Forelimb muscle (tissue), 1 donor: ENCODE measurements at places on chromosomes 1 and 21.

DNA sequence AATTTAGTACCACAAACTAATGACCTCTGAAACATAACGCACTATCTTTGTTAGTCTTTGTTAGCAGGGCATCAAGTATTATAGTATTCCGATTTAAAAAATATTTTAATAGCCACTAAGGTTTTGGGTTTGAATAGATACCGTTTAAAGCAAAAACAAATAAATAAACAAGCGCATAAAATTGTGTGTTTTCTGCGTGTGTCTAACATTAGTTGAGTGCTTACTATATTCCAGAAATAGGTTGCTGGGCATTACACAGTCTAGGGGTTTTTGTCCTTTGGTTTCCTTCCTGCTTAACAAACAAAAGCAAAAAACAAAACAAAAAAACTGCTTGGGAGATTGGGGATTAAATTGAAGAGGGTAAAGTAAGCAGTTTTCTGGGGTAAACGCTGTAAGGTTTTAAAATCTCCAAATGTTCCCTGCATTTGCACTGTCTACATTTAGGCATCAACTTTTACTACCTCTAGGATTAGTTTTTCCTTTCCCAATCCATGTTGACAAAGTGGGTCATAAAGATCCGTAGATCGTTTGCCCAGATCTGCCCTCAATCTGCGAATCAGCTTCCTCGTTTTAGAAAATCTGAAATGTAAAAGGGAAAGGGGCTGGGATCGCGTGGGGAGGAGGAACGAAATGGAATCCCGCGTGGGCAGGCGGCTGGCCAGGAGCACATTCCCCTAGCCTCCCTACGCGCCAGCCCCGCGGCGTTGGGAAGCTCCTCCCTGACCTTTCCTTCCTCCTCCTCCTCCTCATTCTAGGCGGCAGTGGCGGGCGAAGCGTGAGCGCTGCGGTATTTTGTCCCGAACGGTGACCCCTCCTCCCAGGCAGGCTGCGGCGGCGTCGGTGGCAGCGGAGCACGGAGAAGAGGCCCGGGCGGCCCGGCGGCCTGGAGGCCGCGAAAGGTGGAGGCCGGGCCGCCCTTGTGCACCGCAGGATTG, at the start of gene KCTD3:
TSS of gene KCTD3 (plus strand) at position 749 of the 935 bp plus-strand sequence. CDS start 382 bp downstream, outside the sequence.
- peak; percentile 36 for DNase-seq

GRCh38 chr1:13956393-13956792, 256.4 kb downstream of the PRDM2 start:
- DNase-seq: no peak

DNA sequence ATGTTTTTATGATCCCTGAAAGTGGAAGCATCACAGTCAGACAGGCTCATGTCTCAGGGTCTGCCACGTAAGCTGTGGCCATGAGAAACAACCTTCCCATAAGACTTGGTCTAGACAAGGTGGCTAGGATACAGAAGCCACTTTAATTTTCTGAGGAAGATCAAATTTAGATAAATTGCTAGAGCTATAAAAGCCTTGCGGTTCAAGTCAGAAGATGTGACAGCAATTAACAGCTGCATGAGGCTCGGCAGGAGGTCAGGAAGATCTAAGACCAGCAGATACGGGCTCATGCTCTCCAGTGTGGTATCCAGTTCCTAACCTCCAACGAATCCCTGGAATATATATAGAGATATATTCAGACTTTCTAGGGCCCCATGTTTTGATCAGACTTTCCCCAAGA, 577.1 kb downstream of the PLPP3 start:
- DNase-seq: no peak

DNA sequence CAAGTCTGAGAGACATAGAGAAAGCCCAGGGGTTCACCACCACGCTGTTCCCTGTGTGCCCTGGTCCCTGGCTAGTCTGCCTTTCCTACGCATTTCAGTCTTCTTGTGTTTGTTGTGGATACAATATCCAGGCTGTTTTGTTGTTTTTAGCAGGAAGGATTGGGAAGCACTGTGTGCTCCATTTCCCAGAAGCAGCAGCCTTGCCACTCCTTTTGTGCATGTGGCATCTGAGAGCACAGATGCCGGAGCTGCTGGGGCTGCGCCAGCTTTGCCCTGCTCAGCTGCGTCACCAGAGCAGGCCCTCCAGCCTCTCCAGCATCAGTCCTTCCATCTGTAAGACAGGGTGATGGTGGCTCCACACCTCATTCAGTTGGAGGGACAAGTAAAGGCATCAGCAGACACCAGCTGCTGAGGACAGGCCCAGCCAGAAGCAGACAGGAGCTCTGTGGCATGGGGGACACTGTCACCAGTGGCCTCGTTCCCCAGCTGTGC, 94.4 kb upstream of the COL6A1 start:
- no peak for DNase-seq

DNA sequence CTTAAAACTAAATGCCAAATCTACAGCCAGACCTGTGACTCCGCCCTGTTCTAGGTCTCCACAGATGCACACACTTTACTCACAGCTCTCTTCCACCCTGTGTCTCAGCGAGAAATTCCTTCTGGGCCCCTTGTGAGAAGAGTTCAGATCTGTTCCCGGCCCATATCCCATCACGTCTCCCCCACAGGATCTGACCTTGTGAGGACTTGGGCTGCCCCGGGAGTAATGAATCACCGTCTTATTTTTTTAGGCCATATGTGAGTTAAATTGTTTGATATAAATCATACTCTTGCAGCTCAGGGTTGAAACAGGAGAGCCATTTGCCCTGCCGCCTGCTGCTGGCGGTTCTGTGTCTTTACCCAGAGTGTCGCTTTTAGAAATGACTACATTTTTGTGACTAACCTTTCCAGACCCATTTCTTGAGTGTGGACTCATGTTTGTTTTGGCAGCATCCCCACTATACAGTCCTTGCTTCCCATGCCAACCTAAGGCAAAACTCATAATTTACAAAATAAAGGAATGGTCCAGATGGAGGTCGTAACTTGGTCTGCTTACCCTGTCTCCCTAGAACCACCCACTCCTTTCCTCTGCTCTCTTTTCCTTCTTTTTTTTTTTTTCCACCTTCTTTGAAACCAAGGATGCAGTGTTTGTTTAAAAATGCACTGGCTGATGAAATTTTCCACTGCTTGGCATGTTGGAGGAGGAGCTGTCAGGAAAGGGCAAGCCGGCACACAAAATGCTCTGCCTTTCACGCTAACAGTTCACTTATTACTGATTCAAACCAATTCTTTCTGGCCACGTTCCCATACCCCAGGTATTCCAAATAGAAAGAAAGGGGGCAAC, 98.0 kb upstream of the C1orf105 start:
- DNase-seq: peak; percentile 65

- no peak for DNase-seq
These were observed 8.6 kb upstream of the PLA2G2C start for GRCh38 chr1:20194757-20195461.

DNA sequence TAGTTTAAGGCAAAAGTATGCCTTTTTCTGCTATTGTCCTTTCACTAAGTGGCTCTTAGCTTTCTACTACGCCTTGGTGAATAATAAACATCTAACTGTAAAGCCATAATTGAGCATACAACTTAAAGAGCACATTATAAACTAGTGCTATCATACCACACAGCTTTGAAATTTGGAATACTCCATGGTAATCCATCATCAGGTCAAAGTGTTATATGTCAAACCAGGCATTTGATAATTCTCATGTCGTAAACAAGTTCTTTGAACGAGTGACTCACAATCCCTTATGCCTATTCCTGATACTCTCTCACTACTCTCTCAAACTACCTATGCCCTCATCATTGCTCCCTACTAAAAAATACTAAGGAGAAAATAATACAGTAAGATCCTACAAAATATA, 60.3 kb upstream of the FMN2 start:
- no peak for DNase-seq

- DNase-seq: no peak
These were observed 36.9 kb upstream of the TARBP1 start for GRCh38 chr1:234515821-234516241.

- no peak for DNase-seq
These were observed 3.2 kb downstream of the NOS1AP start for GRCh38 chr1:162072740-162073139.

- DNase-seq: no peak
These were observed 11.6 kb downstream of the LMNA start for GRCh38 chr1:156126043-156126629.

DNA sequence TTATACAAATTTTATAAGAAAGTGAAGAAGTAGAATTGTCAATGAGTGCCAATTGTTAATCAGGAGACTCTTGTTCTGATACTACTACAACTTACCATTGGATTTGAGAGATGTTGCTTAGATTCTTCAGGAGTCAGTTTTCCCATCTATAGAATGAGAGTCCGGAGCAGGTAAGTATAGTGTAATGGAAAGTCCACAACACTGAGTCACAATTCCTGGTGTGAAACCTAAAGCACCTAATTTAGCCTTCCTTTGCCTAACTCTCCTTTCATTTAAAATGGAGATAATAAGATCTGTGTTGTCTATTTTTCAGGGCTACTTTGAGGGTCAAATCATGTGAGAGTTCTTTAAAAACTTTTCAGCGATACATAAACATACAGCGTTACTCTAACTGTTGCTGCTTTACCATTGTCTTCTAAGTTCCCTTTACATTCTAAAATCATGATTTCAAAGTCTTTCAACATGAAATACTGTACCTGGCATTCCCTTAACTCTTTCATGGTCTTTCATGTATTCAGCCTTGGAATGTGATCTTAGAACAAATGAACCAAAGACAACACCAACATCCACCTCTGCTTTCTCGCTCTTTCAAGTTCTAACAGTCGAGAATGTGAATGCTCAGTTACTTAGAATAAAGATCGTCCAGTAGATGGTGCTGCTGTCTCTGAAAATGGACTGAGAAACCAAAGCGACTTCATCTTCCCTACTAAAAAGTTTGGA, 90.9 kb downstream of the SLC30A10 start:
- DNase-seq: peak; percentile 55

GRCh38 chr1:236289492-236290131, 7.9 kb upstream of the ERO1B start:
- no peak for DNase-seq

DNA sequence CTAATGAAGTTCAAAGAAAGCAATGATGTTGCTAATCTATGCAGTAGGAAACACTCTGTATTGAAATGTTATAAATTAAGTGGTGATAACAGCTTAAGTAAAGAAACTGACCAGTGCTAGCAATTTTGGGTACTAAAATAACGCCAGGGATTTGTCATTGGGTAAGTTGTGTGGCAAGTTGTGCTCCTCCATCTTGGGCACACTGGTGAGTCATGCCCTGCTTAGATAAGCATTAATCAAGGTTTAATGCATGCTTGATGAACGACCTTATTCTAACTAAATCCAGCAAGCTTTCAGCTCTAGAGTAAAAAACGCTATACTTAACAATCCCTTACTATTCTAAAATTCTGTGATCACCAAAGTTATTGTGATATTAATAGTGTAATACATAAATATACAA, 25.2 kb downstream of the VAMP4 start:
- DNase-seq: no peak

GRCh38 chr1:239566074-239566473, 179.7 kb downstream of the CHRM3 start:
- no peak for DNase-seq

- DNase-seq: no peak
These were observed 205.6 kb downstream of the RHOU start for GRCh38 chr1:228940926-228941325.

DNA sequence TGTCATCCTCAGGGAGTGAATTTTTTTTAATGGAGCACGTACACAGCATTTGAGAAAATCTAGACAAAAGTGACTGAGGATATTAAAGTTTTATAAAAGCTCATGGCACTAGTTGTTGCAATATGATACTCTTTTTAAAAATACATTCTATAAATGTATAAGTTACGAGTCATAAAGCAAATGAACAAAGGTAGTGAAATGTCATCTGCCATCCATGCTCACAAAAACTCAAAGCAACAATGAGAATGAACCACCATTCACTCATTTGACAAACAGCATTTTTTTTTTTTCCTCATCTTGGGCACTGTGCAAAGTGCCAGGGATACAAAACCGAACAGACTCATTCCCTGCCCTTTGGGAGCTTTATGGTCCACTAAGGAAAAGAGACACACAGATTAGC, 38.7 kb downstream of the GPR137B start:
- no peak for DNase-seq

GRCh38 chr1:23696335-23696989, 4.9 kb downstream of the RPL11 start:
- DNase-seq: no peak

GRCh38 chr1:239960366-239960765, 131.3 kb upstream of the FMN2 start:
- DNase-seq: no peak

GRCh38 chr1:29963946-29964345, 727.6 kb downstream of the PTPRU start:
- no peak for DNase-seq

DNA sequence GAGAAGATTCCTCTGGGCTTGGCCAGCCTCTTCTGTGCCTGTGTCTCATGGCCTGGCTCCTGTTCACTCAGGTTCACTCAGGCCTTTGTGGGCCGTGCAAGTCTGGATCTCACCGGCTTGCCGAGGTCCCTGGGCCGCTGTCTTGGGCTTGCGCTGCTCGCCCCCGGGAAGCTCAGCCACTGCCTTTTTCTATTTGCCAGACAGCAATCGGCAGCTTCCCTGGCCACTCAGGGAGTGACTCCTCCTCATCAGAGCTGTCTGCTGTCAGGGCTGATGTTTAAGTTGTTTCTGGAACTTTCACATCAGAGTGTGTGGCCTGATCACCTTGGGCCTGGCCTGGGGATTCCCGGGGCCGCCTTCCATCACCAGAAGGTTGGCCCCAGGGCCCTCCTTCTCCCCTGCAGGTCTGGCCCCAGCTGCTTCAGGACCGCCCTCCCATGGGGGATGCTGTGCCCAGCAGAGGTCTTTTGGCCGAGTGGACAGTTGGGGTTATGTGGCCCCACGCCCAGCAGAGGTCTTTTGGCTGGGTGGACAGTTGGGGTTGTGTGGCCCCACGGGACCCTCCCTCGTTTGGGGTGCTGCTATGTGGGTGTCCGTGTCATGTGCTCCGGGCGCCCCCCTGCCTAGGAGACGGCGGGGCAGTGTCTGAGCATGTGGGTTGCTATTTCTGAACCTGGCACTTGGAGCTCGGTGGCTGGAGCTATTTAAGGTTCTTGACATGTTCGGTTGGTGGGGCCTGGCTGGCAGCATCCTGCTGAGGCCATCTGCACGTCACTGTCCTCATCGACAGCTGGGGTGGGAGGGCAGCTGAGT, 12.5 kb downstream of the SLX9 start:
- DNase-seq: no peak

DNA sequence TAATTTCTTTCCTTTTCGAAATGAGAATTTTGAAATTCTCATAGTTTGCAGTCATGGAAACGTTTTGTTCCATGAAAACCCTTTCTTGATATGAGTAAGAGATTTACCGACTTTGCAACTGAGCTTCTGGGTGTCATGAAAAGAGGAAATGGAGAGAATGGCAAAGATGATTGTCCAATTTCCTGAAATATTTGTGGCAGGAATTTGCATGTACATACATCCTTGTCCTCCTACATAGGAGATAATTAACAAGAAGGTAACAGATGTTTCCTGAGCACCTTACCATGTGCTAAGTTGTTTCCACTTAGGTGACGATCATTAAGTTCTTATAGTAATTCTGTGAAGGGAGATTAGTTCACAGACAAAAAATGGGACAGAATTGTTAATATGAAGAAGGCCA, 170.7 kb downstream of the NEGR1 start:
- DNase-seq: no peak
